Cortex of kidney (tissue), 1 donor: ENCODE measurements at places on chromosomes 7 and 10.

DNA sequence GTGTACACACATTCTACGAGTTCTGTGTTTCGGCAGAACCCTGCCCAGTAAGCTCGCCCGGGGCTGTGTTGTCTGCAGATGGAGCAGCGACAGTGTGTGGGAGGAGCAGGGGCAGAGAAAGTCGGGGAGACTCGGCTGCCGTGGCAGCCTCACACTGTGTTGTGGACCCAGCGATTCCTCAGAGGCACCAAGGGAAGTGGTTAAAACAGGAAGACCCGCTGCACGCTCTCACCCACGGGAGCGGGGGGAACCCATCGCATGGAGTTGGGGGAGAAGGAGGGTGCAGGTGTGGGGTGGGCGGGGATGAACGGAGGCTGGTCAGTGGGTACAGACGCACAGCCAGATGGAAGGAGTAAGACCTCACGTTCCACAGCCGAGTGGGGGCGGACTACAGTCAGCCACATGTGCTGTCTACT, 250.2 kb downstream of the ELFN1 start:
- no peak for DNase-seq

DNA sequence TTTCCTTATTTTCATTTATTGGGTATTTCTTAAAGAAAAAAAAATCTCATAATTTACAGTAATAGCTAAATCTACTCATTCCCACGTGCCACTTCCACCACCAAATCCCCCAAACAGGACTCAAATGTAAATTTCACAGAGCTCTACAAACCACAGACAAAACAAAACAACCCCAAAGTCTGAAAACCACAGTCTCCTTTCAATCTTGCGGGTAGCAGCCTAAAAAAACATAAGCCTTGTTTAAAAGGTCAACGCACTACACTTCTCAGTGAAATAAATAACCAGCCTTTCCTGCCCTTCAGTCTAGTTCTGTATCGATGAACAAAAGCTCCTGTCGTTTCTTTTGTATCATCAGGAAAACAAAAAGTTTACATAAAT, 121.8 kb upstream of the AFAP1L2 start:
- no peak for DNase-seq

GRCh38 chr10:80144067-80144695, 11.7 kb downstream of the PLAC9 start:
- DNase-seq = no peak

DNA sequence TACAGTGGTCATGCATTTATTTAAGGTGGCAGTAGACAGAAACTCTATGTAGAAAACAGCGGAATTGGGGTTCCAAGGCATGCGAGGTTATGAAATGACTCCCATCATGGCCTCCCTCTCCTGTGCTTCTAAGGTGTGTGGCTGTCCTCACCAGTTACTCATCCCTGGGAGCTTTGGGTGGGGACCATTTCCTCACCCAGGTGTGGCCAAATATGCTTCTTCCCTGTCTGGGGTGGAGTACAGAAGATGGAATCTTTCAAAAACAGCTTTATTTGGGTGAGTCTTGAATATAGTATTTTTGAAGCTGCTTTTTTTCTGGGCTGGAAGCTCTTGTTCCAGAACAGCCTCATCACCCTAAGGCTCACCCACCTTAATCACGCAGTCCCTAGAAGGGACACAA, 139.0 kb downstream of the NRF1 start:
- DNase-seq = no peak

DNA sequence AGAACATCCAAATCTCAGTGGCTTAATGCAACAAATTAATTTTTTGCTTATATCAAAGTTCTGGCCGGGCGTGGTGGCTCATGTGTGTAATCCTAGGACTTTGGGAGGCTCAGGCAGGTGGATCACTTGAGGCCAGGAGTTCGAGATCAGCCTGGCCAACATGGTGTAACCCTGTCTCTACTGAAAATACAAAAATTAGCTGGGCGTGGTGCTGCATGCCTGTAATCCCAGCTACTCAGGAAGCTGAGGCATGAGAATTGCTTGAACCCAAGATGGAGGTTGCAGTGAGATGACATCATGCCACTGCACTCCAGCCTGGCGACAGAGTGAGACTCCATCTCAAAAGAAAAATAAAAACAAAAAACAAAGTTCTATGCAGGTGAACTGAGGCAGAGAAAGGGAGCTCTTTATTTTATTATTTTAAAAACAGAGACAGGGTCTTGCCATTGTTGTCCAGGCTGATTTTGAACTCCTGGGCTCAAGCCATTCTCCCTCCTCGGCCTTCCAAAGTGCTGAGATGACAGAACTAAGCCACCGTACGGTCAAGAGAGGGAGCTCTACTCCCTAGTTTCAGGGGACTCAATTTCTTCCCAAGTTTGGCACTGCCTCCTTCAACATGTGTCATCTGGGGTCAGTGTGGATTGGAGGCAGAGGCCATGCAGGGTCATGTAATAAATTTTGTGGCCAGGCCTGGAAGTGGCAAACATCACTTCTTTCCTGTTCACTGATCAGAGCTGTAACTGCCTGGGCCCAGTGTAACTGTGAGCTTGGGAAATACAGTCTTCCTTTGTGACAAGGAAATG, 2.4 kb downstream of the ADCK2 start:
- DNase-seq = no peak

GRCh38 chr10:75838486-75838885, 407.1 kb downstream of the LRMDA start:
- no peak for DNase-seq

GRCh38 chr7:30831936-30832335, 60.7 kb downstream of the MINDY4 start:
- no peak for DNase-seq

DNA sequence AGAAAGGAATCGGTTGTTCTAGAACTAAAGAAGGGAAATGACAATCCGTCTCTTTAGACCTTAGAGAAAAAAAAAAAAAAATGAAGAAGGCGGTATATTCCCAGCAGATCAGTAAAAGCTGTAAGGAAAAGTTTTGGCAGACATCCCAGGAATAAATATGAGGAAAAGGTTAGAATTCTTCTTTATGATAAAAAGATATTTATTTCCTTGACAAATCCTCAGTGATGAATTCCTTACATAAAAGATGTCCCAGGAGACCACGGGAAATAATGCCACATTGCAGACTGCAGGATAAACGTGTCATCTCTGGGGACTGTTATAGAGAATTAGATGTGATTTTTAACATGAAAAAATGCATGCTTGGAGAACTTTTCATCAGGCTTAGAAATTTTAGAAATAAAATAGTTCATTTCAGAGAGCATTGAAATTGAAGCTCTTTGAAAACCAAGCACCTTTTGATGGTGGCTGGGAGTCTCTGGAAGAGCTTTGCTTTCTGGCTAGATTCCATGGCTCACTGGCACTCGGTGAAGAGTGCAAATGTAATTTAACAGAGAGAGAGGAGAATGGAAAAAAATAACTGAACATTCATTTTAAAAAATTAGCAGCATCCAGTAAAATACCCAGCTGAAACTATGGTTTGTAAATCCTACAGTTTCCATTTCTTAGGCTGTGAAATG, 98.2 kb downstream of the PRPF18 start:
- no peak for DNase-seq

GRCh38 chr10:10792681-10793080, 225.0 kb upstream of the CELF2 start:
- DNase-seq = no peak

DNA sequence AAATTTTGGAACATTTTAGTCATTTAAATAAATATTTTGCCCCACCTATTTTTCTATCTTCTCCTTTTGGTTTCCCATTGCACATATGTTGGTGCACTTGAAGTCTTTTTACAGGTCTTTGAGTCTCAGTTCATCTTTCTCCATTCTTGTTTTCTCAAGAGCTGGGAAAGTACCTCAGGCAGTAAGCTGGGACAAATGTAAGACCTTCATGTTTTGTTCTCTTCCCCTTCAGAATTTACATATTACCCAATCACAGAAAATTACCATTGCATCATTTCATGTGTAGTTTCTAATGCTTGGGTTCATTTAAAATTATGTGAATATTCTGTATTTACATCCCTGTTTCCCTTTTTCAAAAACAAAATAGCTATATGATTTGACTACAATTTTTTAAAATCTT, 1150.0 kb upstream of the POT1 start:
- no peak for DNase-seq

DNA sequence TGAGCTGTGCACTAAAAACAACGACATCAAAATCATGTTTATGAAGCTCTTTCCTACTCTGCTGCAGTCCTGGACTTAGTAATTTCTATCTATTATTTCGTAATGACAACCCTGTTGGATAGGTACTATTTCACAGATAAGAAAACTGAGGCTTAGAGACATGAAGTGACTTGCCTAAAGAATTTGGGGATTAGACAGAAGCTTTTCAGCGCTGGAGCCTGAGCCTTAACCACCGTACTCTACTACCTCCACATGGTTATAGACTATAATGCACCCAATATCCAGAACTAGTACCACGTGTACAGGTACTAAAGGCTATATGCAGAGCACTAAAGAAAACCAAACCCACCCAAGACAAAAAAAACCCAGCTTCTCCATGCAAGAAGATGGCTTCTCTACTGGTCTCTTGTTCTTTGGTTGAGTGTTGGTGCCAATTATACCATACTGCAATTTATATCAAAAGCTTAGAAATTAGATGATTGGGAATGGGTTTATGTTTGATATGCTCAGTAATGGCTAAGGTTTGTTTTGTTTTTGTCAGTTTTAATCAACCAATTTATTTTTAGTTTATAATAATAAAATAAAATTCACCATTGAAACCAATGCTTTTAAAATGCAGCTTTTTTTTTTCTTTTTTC, 6.5 kb upstream of the SNX10 start:
- no peak for DNase-seq

- DNase-seq = no peak
Measured at GRCh38 chr7:96962221-96962885, 43.0 kb upstream of the DLX6 start.

DNA sequence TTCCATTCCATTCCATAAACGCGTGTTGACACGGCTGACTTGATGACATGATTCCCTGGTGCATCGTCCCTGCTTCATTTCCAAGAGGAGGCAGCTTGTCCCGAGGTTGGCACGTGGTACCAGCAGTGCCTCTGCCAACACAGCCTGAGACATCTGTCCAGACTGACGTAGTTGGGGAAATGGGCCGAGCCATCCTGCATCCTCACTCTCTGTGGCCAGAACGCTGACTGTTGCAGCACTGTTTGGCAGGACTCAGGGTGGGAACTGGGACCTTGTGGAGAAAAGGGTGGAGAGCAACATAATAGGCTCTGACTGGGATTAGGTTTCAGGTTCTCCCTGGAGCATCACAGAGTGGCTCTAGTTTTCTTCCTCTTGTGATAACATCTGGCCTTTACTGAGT, 118.6 kb upstream of the BTBD16 start:
- DNase-seq = no peak

- DNase-seq = no peak
Measured at GRCh38 chr7:74289018-74289658, at the start of gene CLIP2. TSS of gene CLIP2 (plus strand) at chr7:74289407. CDS start at chr7:74317547, 28,140 bp downstream.

DNA sequence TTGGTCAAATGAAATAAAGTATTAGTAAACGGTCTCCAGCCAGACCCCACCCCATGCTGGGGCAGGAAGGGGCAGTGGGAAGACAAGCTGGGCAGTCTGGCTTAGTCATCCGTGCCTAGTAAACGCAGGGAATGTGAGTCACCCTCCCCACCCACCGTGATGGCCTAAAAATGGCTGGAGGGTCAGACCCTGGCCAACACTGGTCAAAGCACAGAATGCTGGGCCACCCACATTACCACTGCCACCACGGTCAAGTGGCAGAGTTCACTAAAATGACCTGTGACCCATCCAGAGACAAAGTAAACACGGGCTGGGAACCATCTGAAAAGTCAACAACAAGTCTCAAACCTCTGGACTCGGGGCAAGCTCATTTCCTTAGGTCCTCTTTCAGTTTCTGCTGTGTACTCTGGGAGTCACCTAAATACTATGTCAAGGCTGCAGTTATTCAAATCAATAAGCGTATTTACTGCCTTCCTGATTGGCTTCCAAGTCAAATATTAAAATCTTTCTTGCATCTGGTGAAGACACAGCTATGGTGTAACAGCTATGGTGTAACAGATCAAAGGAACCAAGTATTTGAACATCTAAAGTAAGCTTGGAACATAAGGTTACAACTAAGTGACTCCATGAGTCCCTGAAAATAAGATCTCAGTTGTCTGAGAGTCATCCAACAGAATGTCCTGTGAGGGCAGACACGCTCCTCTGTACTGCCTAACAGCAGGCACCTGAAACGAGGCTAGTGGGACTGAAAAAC, 3.0 kb downstream of the ZFAND2A start:
- DNase-seq = no peak

- DNase-seq = no peak
Measured at GRCh38 chr10:42979181-42979580, 97.7 kb upstream of the RET start.

GRCh38 chr10:115092258-115092554, 959 bp upstream of the ATRNL1 start:
- DNase-seq = no peak

GRCh38 chr10:69766161-69766910, 35.4 kb upstream of the COL13A1 start:
- no peak for DNase-seq

GRCh38 chr7:41824284-41824683, 121.4 kb upstream of the INHBA start:
- DNase-seq = no peak
